Activated T-helper 1 cell treated with Interleukin-2 at 50 U/mL for 16 hours (primary cell): ENCODE measurements at places on chromosomes 1 and 21.

DNA sequence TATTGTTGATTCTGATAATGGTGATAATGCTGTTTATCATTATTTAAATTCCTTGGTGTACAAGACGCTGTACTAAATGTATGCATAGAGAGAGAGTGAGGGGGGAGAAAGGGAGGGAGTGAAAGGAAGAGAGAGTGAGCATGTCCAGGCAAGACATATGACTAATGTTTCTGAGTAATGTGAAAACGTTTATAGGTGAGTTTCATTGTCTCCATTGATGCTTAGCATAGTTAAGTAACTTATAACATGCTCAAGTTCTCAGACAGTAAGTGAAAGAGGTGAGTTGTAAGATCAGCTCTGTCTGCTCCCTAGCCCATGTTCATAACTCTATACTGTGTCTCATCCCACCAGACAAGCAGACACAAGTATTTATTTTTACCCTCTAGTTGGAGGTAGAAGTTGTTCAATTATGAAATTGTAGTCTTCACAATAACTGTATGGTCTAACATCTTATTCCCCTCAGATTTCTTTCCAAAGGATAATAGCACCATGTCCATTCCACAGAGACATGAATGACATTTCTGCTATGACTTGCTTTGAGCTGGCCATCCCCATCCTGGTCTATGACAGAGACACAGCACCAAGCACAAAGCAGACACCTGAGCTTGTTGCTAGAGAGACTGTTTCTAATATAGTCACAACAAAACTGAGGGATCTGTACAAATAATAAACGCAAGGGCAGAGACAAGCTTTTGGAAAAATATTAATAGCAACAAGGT, 285.1 kb downstream of the CACNA1E start:
- no peak for DNase-seq

- no peak for DNase-seq
Measured at GRCh38 chr1:78096017-78096416, 50.3 kb downstream of the GIPC2 start.

DNA sequence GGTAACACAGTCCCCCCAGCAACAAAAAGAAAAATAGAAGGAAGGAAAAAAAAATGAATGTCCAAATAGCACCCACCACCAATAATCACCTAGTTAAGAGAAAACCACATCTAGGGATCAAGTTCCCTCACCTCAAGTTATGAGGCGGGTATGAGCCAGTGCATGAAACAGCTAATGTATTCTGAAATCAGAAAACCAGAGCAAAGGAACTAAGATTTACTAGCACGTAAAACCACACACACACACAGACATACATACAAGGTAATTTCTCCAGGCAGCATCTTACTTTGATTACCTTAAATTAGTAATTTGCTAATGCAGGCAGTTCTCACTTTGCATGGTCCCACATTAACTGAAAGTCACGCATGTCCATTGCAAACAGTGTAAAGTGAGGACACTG, 109.8 kb downstream of the HLCS start:
- no peak for DNase-seq

DNA sequence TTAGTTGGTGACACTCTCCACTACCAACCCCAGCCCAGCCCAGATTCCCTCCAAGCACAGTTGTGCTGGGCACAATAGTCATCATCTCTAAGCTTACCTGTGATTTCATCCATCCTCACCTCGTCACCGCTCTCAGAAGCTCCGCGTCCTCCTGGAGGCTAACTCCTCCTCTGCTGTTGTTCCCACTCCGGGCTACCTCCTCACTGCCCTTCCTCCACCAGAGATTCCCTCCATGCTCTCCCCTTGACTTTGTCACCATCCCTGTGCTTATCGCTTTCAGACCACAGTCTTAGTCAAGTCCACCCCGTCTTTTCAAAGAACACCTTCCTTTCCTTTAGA, 47.0 kb upstream of the KIF26B start:
- DNase-seq: no peak

DNA sequence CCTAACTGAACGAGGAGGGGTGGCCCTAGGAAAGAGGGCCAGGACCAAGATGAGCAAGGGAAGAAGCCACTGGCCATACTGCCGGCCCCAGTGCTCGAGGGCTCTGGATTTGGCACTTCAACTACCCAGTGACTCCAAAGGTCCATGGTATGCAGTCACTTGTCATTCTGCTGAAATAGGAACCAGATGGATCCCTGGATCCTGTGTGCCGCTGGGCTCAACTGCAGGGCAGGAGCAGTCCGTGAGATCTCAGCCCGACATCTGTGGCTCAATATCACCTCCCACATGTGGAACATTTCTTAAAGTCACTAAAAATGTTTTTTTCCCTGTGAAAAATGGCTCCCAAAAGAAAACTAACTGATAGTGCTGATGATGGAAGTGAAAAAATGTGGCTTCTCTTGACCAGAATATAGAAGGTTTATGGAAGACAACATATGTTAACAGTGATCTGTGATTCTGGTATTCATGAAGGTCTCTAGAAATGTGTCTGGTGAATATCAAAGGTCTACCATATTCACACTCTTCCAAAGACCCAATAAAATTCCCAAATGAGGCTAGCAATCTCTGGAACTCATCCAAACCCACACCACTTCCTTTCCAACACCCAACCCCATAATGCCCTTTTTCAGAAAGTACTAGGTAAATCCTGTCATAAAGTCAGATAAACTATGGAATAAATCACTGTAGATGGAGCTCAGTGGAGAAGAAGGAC, 24.1 kb downstream of the PAFAH2 start:
- no peak for DNase-seq

GRCh38 chr1:203322500-203323179, 17.3 kb downstream of the BTG2 start:
- no peak for DNase-seq

- no peak for DNase-seq
Measured at GRCh38 chr1:37186246-37186756, 152.0 kb upstream of the GRIK3 start.
